Stimulated activated CD8-positive, alpha-beta memory T cell treated with anti-CD3 and anti-CD28 coated beads, Interleukin-4, amount 100 ng/mL, for 4 hours (primary cell): ENCODE measurements at places on chromosomes 7 and 10.

- DNase-seq = no peak
Observed at GRCh38 chr10:89122433-89123051, 84.6 kb downstream of the CH25H start.

DNA sequence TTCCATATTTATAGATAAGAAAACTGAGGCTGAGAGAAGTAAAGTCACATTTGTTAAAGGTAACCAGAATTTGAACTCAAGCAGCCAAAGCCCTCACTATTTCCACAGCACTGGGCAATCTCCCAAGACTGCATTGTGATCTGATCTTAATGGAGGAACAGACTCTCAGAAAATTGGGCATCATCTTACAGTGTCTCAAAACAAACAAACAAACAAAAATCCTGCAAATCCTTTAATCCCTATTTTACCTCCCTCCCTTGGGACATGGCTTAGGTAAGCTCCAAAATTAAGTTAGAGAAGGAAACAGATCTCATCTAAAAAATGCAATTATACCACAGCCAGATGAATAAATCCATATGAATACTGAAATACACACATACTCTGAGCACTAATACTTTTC lies 57.5 kb downstream of the FHIP2A start:
- DNase-seq = no peak

DNA sequence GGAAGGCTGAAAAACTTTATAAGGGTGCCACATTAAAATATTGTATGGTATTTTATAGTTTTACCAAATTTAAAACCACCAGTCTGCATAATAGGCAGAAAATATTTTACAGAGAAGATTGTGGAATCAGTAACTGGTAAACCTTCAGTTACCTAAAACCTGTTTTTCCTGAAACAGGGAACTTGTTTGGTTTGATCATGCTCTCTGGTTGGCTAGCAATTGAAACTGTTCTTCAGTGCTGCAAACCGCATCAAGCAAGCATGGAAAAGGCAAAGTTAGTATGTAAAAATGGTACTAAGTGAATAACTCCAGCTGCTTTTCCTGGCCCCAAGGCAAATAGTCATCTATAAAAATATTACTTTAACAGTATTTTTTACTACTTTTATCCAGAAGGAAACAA lies 316.9 kb upstream of the LRRN3 start:
- DNase-seq = no peak

DNA sequence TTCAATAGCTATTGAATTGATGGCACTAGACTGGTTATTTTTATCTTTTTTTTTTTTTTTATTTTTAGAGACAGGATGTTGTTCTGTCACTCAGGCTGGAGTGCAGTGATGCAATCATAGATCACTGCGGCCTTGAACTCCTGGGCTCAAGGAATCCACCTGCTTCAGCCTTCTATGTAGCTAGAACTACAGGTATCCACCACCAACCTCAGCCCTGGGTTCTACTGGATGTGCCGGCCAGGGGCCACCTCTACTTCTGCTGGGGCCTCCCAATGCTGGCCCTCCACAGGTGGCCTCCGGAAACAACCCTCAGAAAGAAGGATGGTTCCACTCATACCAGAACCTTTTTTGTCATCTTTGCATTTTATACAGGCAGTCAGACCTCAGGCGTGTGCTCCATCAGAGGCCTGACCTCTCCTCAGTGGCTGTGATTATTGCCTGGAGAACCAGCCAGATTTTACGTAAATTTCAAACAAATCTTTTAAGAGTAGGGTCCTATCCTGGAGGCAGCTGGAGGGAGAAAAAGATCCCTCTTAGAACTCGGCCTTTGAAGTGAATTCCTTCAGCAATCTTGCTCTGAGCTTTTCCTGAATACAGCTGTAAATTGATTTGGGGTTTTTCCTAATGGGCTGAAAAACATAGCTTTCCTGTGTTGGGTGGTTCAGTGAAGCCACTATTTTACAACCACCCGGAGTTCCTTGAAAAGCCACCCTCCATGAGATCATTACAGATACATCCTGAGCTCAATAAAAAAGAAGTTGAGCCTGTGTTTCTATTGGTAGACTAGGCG lies 110.0 kb downstream of the SPAG6 start:
- DNase-seq = no peak

DNA sequence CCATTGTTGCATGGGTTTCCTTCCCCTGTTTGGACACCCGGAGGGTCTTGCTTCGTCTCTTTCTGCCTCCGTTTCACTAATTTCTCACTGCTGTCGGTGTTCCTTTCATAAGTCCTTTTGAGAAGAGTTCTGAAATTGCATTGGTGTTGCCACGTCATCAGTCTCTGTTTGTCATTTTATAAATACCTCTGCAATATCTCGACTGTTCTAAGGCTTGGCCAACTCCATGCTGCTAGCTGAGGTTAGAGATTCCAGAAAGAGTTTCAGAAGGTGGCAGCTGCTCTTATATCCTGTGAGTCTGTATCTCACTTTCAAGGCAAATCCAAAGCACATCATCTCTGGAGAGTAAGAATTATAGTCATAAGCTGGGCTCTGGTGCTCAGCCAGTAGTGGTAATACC lies 148.0 kb upstream of the INSYN2A start:
- no peak for DNase-seq

DNA sequence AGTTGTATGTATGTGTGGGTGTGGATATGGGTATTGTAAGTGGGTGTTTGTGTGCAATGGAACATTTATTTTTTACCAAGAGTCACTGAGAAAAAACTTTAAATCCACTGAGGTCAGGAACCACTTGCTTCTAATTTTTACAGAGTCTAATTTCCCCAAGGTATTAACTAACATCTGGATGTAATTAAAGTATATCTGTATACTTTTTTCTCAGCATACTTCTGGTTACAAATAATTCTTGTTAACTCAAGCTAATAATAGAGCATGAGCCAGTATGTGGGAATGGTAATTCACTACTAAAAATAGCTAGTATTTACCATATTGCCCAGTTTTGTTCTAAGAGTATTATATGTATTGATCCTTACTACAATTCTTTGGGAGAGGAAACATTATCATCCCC lies 24.6 kb upstream of the STEAP4 start:
- DNase-seq = no peak

- DNase-seq = no peak
Observed at GRCh38 chr7:69508736-69509135, 89.5 kb upstream of the AUTS2 start.

GRCh38 chr7:32586291-32587221 lies 91.3 kb downstream of the AVL9 start:
- DNase-seq = no peak

- no peak for DNase-seq
Observed at GRCh38 chr10:124084708-124085107, 8.7 kb downstream of the CHST15 start.

GRCh38 chr7:47228386-47229014 lies 353.4 kb downstream of the TNS3 start:
- DNase-seq = no peak

DNA sequence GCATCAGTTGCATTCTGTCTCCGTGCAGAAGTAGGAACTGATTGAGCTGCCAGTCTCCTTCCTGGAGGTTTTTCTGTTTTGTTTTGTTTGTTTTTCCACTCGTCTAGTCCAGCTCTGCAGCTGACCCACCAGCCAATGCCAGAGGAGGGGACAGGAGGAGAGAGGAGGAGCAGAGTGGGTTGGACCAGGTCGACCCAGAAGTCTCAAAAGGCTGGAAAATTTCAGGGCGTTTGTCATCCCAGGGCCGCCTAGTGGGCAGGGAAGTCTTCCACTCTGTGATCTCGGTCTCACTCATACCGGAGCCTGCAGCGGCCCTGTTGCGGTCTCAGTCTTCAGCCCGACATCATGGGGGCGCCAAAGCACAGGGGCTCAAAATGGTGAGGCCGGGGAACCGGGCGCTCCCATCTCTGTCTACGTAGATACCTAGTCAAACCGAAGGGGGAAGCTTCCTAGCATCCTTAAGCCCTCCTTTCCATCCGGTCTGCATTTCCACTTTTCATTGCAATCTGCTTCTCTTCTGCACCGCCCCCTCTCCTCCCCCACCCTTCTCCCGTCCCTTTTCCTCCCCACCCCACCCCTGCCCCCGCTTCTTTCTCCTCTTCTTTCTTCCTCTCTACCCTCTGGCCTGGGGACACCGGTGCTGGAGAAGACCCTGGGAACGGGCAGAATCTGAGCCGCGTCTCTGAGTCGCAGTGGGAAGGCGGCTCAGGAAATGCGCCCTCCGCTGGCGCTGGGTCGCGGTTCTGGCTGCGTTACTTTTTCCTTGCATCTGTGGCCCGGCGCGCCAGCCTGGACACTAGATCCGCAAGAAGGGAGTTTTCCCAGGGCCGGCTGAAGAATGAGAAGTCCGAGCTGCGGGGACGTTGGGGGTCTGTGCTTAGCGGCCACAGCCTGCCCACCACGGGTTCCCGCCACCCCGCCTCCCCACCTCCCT lies 16.2 kb upstream of the PAX2 start:
- DNase-seq = no peak

DNA sequence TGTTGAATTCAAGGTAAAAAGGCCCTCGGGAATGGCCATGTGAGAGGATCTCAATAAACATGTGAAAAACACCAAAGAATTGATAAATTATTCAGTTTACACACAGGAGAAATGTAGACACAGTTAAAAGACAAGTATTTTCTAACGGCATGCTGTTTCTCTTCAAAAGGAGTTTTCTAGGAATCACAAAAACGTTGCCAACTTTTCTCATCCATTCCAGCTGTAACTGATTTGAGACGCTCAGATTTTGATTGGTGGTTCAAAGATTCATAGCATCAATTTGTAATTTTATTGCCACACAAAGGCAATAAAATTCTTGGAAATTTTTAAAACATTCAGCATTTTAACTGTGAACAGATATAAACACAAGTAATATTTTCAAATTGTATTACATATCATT lies 384.9 kb upstream of the PFKP start:
- DNase-seq = no peak

DNA sequence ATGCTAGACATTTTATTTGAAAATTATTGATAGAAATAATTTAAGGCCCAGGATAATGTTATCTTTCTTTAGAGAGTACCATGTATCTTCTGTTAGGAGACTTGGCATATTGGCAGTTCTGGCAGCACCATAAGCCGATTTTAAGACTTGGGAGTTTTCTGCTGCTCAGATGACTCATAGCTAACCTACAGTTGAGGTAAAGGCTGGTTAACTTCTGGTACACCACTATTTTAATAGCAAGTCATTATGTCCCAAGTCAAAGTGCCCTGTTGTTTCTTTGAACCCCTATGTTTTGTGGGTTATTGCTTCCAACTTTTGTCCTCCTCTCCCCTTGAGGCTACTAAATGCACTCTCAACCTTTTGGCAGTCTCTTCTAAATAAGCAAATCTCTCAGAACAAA lies 25.2 kb downstream of the ATRNL1 start:
- DNase-seq = no peak

GRCh38 chr7:80150611-80151273 lies 16.1 kb downstream of the GNAI1 start:
- no peak for DNase-seq

- no peak for DNase-seq
Observed at GRCh38 chr7:25006276-25006675, 26.3 kb upstream of the OSBPL3 start.

GRCh38 chr7:92639966-92640365 lies 49.8 kb upstream of the FAM133B start:
- DNase-seq = no peak
